ENCODE measurements at places on chromosomes 4 and X.

- no peak for DNase-seq
These were observed 30.4 kb downstream of the KIT start for GRCh38 chr4:54687887-54688841.

DNA sequence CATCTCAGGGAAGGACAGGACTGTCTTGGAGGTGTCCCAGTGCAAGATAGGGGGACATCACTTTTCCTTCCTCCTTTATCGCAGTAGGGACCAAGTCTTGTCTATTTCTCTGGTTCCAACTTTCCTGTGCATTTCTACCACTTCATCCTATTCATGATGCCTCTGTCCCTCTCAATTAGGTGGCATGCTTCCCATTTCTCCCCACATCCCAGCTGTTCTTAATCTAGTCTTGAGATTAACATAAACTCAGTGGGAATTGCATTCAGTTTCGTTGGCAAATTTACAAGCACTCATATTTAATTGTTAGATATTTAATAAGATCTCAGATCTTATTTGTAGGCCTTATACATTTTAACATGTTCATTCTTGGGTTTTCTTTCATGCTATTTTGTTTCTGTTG, 15.7 kb upstream of the ODAM start:
- no peak for DNase-seq

DNA sequence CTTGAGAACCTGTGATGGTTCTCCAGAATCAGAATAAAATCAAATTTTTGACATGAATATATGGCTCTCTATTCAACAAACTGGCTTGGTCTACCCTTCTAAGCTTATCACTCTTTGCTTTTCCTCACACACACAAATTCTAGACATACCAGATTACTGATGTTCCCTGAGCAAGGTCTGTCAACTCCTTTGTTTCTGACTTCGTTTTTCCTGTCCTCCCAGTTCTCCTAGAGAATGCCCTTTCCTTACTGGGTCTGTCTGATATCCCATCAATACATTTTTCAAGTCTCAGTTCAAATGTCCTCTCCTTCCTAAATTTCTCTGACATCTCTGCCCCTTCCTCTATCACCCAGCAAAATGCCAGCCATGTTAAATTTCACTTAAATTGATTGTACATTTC, 202.1 kb upstream of the IGFBP7 start:
- no peak for DNase-seq

- no peak for DNase-seq
These were observed 33.4 kb downstream of the PHOX2B start for GRCh38 chr4:41715155-41715554.

DNA sequence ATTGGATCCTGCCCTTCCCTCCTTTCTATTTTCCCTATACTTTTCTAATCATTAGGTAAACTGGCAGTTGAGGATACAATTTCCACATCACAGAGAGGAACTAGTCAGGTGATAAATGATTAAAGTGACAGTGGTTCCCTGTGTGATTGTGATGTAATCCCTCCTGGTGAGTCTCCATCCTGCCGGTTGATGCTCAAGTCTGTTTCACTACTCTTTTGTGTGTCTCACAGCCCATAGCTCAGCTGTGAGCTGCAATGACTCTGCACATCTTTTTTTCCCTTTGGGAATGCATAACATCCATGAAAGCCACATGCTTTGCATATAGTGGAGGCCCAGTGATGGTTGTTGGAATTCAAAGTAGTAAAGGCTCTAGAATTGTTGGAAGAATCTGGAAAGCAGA, 60.4 kb downstream of the CCNI start:
- DNase-seq = no peak

GRCh38 chr4:53313510-53313909, 52.4 kb downstream of the SCFD2 start:
- DNase-seq = no peak

- DNase-seq = no peak
These were observed 345.4 kb upstream of the GATB start for GRCh38 chr4:152106113-152106763.

DNA sequence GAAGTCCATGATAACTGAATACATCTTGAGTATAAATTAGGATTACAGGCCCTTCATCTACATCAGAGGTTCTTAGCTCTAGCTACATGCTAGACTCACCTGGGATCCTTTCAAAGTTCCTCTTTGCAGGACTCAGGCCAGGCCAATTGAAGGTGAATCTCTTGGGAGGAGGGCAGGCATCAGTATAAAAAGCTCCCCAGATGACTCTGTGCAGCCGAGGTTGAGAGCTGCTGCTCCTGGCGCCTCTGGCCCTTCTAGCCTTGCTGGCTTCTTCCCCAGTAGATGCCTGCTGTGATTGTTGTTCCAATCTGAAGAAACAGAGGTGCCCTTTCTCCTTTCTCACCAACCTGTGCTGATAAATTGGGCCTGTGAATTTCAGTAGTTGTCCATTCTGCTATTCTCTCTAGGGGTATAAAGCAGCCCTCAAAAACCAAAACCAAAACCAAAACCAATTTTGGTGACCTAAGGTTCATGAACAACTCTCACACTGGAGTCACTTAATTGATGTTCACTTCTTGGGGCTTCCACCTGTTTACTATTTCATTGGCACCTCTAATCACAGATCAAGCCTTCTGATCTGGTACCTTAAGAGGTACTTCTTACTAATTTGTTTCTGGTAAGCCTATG, 78.7 kb downstream of the SUPT20HL2 start:
- no peak for DNase-seq

DNA sequence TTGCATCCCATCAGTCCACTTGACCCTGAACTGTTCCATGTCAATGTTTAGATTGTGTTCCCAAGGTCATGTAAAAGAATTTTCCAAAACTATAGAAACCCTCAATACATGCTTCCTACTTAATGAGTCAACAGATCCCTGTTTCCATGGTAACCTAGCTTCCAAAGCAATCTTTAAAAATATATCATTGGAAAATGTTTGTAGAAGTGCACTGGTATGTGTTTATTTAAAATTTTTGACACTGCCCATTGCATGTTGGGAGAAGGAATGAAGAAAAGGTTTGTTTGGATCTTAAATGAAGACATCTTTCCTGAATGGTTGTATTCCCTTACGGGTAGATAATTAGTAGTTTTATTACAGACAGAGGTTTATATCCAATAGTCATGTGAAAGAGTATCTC, 345.3 kb downstream of the GABRG1 start:
- no peak for DNase-seq

DNA sequence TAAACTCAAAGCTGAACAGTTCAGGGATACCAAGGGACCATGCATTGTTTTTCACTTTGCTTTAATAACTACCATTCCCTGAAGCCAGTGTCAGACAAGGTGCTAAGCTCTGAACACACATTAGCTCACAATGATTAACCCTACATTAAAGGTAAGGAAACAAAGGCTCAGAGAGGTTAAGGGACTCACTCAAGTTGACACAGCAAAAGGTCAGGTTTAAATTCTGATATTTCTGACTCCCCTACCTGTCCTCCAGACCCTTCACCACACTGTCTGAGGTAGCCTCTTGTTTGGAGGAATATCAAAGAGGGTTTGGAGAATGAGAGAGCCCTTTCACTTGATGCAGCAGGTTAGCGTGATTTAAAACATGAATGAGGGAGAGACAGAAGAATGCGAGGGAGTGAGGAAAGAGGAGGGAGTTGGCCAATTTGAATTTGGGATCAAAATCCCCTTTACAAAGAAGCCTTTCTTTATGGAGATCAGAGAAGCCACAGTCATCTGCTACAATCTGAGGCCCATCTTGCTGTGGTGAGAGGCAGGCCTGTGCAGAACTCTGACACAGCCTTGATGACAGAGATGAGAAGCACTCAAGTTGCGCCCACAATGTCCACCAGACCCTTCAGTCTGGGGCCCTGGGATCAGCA, 103.5 kb downstream of the FHDC1 start:
- DNase-seq = no peak

DNA sequence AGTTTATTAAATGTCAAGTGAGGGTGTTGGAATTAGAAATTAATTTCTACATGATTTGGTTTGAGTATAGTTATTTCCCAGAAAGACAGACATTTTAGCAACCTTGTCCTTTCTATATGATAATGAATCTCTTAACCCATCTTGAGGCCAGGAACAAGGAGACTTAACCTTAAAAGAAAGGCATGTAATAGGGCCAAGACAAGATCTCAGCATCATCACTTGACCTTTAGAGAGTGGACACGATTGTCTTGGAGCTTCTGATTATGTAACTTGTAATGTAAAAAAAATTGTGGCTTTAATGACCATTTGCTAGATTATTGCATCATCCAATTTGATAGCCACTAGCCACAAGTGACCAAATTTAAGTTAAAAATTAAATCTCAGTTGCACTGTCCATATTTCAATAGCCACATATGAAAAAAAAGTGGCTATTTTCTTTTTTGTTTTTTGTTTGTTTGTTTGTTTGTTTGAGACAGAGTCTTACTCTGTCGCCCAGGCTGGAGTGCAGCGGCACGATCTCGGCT, 13.5 kb upstream of the FOXO4 start:
- DNase-seq = no peak

GRCh38 chrX:73903941-73904340, 340.9 kb downstream of the CHIC1 start:
- no peak for DNase-seq

DNA sequence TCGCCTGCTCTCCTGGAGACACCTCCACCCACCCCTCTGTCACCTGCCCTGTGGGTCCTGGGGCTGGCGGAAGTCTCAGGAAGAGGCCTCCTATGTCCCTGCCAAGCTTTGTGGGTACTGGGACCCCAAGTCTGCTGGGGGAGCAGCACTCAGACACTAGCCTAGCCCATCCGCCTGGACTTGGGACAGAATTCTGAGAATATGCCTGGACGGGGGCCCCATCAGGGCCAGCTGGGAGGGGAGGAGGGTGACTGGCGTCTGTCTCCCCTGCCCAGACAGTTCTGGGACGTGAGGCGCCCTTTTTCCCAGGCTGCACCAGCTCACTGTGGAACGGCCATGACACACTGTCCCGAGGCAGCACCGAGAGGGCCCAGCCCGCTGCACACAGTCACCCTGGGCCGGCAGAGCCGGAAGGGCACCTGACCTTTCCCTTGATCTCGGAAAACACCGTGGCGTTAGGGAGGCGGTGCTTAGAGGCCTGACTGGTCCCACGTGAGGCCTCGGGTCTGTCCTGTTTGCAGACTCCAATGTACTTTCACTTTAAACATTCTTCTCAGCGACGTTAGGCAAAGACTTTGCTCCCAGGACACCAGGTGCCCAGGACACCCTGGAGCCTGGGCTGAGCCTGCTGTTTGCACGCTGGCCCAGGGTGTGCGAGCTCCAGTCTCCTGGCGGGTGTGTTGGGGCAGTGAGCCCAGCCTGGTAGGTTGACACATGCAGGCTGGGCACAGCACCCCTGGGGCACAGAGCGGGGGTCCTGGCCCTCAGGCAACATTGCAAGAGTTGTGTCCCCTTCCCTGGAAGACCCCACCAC, 700 bp downstream of the SLC26A1 start:
- DNase-seq = no peak

DNA sequence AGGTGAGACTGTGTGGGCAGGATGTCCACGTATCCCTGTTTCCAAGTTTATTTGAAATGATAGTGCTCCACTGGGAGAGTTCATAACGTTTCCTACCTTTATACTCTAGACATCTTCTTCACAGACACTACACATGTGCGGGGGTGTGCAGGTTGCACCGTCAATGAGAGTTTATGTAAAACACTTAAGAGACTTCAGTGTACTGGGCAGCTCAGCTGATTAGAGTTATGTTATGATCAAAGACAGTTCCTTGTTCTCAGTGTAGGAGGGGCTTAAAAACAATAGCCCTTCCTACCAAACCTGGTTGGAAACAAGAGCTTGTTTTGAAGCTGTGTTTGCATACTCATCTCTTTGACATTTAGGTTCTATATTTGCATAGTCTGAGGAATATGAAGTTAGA, 326.9 kb upstream of the AGA start:
- no peak for DNase-seq

- DNase-seq = no peak
These were observed 56.0 kb upstream of the RELL1 start for GRCh38 chr4:37742149-37742548.

DNA sequence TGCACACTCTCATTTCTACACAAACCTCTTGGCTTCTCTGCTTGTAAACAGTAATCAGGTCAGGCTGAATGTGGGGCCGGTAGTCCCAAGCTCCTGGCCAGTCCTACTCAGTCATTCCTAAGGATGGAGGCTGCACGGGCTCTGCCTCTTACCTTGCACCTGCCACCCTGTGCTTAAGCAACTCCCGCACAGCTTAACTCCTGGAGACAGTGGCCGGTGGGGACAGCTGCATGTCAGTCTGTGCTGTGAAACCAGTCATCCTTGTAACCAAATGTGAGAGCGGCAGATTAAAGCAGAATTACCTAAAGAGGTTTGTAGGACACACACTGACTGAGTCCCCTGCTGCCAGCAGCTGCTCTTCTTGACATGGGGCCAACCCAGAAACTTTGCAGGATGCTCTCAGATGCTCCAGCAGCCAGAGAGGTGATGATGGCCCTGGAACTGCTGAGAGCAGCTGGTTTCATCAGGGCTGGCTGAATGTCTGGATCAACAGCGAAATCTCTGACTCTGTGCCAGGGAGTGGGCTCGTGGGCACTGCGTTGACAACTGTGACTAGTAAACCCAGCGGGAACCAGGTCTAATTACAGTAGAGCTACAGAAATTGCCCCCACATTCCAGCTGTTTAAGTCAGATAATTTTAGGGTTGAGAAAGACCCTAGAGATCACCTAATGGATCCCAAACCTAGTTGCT, 123.7 kb downstream of the ANAPC4 start:
- DNase-seq = no peak

GRCh38 chrX:53316860-53317237, 35.5 kb upstream of the IQSEC2 start:
- DNase-seq = no peak

DNA sequence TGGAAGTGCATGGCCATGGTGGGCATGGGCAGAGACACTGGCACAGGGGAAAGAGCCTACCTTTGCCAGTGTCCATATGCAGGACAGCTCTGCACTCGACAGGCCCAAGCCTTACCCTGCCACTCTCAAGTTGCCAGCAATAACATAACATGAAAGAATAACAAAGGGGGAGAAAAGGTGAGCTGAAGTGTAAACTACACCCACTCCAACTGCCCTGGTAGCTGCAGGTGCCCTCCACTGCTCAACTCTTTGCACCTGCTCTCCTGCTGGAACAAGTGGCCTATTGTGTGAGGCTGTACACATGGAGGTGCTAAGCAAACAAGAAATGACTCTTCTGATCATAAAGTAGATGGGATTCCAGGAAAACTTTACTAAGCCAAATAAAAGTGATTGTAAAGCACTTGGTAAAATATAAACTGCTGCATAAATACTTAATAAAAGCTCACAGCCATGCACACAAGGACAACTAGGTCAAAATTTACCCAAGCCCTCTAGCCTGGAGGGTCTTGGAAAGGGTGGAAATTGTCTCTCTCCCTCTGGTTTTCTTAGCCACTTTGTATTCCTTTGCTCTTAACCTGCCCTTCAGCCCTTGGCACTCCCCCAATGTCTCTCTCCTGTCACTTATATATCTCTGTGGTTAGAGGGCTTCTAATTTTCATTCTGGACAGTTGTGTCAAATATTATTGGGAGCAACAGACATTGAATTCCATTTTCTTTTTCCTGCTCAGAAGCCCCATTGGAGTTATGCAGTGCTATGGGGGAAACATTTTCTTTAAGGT, 261.2 kb upstream of the GPC4 start:
- DNase-seq = no peak

GRCh38 chrX:53547668-53548067, 113.5 kb upstream of the HSD17B10 start:
- no peak for DNase-seq

- DNase-seq = no peak
These were observed 60.0 kb downstream of the MAP7D2 start for GRCh38 chrX:20056704-20057103.
